ENCODE measurements at places on chromosomes 13 and 19.

GRCh38 chr19:3366753-3367627 is 607 bp downstream of the NFIC start:
- no peak for DNase-seq

GRCh38 chr19:38711726-38712153 is 32.5 kb downstream of the CAPN12 start:
- no peak for DNase-seq

DNA sequence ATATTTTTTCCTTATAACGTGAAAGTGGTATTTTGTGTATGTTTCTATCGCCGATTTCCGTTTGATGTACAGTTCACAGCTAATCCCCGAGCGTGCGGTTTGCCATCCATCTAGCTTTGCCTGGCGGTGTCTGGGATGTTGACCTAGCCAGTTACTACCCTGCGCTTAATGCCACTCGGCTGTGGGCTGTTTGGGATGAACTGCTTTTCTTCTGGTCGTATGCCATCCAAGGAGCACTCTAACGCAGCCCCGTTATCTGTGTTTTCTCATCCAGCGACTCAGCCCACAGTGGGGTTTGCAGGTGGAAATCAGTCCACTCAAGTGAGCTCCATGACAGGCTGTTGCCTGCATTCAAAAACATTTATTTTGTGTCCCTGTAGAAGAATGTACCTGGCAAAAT is 512.3 kb downstream of the MYO16 start:
- DNase-seq: no peak

DNA sequence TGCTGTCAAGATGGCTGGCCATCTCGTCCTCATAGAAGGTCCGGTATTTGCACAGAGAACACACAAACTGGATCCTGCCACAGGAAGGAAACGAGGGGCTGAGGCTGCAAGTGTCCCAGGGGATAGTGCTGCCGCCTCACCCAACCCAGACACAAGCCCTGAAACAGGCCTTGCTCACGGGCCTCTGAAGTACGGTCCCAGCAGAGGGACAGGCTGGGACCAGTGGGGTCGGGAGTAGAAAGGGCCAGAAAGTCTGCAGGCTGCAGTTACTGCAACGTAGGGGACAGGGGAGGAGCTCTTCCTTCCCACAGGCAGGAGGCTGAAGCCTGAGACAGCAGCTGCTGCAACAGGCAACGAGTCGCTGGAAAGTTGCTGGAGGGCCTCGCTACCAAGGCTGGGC is 18.2 kb upstream of the AKAP8 start:
- no peak for DNase-seq

DNA sequence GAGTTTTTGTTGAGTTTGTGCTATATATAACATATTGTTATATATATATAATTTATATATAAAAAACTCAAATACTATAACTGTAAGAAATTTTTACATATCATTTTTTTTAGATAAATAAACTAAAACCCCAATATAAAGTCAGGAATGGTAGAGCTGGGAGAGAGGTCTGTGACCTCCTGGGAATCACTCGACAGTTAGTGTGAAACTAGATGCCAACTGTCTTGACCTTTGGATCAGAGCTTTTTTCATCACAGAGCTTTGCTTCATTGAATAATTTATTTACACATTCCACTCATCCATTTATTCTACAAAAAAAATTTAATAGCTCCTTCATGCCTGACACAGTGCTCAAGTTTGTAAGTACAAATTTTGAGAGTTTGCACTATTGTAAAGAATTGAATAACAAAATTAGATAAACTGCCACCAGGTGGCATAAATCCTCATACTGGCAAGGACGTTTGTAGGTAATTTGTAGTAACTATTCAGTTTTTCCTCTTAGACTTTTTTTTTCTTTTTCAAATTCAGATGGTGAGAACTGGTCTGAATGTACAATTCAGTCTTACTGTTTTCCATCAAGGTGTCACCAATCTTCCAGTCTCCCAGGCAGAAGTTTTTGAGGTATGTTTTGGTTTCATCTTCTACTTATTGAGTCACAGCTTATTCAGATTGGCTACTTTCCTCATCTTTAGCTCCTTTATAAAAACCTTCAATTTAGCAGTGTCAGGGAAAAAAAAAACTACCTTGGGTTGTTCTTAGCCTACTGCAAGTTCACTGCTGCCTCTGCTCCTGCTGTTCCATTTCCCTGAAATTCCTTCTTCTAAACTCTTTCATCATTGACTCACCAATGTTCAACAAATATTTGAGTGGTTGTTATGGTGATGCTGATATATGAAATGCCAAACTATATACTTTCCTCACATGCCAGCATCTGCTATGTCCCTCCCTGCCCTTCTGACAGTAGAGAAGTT is 28.7 kb downstream of the LACC1 start:
- no peak for DNase-seq

- no peak for DNase-seq
These were observed 324 bp downstream of the RUVBL2 start for GRCh38 chr19:48994035-48994386.
